Right lobe of liver (tissue), 6 donors: ENCODE measurements at places on chromosomes 7 and 10. TPM values are rescaled to one million over a fixed set of nuclear protein-coding genes. Genes with fewer than 3 reads are reported as not detected.

The VSTM2A gene
- not detected for total RNA-seq

The OPALIN gene
- not detected for total RNA-seq

The POLR3A gene
- 6.3 TPM for total RNA-seq

The GNGT1 gene
- total RNA-seq = not detected

- no peaks in the 10 kb centered on the region for H3K27me3 ChIP-seq
- H3K4me1 ChIP-seq = no peaks in the 10 kb centered on the region
- H3K27ac ChIP-seq = no peak overlapping the region
Observed at GRCh38 chr10:71531485-71532446, 135.0 kb downstream of the CDH23 start.

- no peak overlapping the region for H3K27ac ChIP-seq
- H3K4me3 ChIP-seq = no peak overlapping the region
- DNase-seq = no peak
Observed at GRCh38 chr7:147008530-147008929, 891.9 kb downstream of the CNTNAP2 start.

GRCh38 chr7:47465191-47465590, 116.7 kb downstream of the TNS3 start:
- no peaks in the 10 kb centered on the region for H3K36me3 ChIP-seq
- H3K4me3 ChIP-seq = no peak overlapping the region
- no peak for DNase-seq

GRCh38 chr10:98886686-98887085, 349.0 kb downstream of the HPSE2 start:
- H3K36me3 ChIP-seq = no peaks in the 10 kb centered on the region
- no peaks in the 10 kb centered on the region for H3K4me1 ChIP-seq
- H3K27ac ChIP-seq = no peak overlapping the region
- H3K4me3 ChIP-seq = no peak overlapping the region

- H3K4me1 ChIP-seq = no peaks in the 10 kb centered on the region
- H3K27ac ChIP-seq = no peak overlapping the region
- no peak for DNase-seq
- no peaks in the 10 kb centered on the region for H3K36me3 ChIP-seq
- no peaks in the 10 kb centered on the region for H3K27me3 ChIP-seq
Observed at GRCh38 chr10:125231116-125231812, 70.9 kb upstream of the CTBP2 start.

DNA sequence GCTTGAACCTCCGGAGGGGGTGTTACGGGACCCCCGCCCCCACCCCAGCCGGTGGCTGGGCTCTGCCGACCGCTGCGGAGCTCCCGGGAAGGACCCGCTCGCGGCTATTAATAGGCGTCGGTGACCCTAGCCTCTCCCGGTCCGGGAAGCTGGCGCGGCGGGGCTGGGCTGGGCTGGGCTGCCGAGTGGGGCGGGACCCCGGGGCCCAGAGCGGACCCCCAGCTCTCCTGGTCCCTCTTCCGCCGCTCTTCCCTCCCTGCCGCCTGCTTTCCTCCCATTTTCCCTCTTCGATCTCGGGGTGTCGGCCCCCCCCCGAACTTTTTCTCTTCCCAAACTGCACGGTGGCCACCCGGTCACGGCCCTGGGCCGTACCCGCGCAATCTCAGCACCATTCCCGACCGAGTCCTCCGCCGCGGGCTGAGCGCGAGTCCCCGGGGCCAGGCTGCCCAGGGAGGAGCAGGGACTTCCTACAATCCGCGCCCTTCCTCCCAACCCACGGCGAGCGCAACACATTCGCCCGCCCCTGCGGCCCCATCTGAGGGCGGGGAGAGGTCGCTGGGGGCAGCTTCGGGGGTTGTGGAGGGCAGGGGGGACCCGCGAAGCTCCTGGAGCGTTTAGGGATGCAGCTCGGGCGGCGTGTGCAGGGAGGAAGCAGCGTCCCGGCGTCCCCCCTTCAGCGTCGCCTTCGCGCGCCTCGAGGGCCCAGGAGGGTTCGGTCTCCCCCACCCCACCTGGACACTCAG, 3.1 kb upstream of the ELFN1 start:
- no peaks in the 10 kb centered on the region for H3K27me3 ChIP-seq
- peak overlapping the region; percentile 52 for H3K4me3 ChIP-seq
- peaks cover 41% of the 10 kb centered on the region for H3K4me1 ChIP-seq
- peak overlapping the region; percentile 53 for H3K27ac ChIP-seq

- no peak overlapping the region for H3K27ac ChIP-seq
- no peaks in the 10 kb centered on the region for H3K36me3 ChIP-seq
- no peak for DNase-seq
- no peaks in the 10 kb centered on the region for H3K4me1 ChIP-seq
- no peak overlapping the region for H3K4me3 ChIP-seq
Observed at GRCh38 chr10:104041891-104042535, 43.7 kb downstream of the COL17A1 start.

DNA sequence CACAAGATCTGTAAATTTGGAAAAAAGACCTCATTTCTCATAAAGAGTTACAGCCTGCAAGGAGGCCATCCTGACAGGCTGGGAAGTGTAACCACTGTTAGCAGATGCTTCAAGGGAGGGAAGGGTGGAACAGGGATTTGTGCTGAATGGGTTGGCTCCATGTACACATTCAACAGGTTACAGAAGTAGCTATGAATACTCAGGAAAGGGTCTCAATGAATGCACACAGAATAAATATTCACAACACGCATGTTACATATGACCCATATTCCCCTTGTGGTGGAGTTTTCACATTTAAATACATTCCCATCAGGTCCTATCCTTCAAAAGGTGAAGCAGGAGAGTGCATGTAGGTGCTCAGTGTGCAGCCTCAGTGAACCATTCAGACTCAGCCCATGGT, 316.4 kb upstream of the COBL start:
- no peak overlapping the region for H3K27ac ChIP-seq
- H3K4me1 ChIP-seq = no peaks in the 10 kb centered on the region
- H3K36me3 ChIP-seq = no peaks in the 10 kb centered on the region
- no peaks in the 10 kb centered on the region for H3K27me3 ChIP-seq
- DNase-seq = no peak
- no peak overlapping the region for H3K4me3 ChIP-seq

- H3K27ac ChIP-seq = no peak overlapping the region
- H3K4me3 ChIP-seq = no peak overlapping the region
- no peaks in the 10 kb centered on the region for H3K36me3 ChIP-seq
- H3K4me1 ChIP-seq = no peaks in the 10 kb centered on the region
Observed at GRCh38 chr10:23432166-23432565, 6.7 kb upstream of the OTUD1 start.

GRCh38 chr10:16182144-16182543, 254.7 kb upstream of the PTER start:
- DNase-seq = no peak
- H3K4me3 ChIP-seq = no peak overlapping the region

DNA sequence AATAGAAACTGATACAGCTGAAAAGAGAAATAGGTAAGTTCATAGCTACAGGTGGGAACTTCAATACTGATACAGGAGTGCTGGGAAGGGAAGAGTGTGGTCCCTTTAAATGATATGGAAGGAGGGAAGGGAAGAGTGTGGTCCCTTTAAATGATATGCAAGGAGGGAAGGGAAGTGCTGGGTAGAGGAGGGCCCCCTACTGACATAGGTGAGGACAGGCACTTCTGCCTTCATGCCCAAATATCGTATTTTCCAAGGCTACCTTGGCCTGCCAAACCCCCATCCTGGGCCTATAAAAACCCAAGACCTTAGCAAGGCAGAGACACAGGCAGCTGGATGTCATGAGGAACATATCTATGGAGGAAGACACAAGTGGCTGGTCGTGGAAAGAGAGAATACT, 92.3 kb downstream of the MAGI2 start:
- H3K27ac ChIP-seq = no peak overlapping the region
- no peaks in the 10 kb centered on the region for H3K36me3 ChIP-seq
- H3K27me3 ChIP-seq = no peaks in the 10 kb centered on the region
- no peaks in the 10 kb centered on the region for H3K4me1 ChIP-seq
